ENCODE measurements at places on chromosomes 2 and 18.
A peak's percentile ranks its signal among the peaks of the same experiment; 100 is the strongest.

DNA sequence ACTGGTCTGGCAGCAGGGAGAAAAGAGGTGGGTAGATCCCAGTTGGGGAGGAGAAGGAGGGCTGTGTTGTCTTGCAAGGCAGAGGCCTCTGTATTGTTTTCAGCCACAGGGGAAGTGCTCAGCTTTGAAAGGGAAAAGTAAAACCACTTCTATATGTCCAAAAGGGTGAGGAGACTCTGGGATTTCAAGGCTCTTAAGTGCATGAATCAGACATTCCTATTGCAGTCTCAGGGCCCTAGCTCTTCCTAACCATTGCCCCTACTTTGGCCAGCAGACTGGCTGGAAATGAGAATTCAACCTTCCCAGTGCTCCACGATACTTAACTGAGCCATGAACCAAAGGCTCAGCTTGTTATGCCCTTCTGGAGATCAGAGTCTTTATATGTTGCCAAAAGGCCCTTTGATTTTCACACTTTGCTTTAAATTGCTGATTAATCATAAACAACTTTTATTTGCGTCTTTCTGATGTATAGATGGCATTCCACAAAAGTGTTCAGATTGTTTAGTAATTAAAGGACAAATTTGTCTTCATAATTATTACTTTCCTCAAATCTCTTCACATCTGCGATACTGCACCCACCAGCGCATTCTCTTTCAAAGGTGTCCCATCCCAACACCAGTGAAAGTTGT, 313.8 kb upstream of the MMADHC start:
- DNase-seq, result peak; percentile 18

DNA sequence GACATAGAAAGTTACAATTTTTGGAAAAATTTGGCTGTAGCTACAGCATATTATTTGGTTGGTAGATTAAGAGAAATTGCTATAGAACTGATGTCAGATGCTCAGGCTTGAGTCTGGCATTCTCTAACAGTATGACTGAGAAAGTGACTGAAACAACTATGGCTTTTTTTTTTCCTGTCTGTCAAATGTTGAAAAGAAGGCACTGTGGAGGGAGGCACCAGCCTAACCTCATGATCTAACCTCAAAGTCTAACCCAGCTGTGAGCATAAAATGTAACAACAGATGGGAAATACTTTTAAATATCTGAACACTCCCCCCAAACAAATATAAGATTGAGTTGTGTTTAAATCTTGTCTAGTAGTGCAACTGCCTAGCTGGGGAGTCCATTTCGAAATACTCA, 629.1 kb downstream of the LRP1B start:
- DNase-seq, result no peak

GRCh38 chr18:23405636-23406035, 47.5 kb upstream of the RIOK3 start:
- no peak for DNase-seq

DNA sequence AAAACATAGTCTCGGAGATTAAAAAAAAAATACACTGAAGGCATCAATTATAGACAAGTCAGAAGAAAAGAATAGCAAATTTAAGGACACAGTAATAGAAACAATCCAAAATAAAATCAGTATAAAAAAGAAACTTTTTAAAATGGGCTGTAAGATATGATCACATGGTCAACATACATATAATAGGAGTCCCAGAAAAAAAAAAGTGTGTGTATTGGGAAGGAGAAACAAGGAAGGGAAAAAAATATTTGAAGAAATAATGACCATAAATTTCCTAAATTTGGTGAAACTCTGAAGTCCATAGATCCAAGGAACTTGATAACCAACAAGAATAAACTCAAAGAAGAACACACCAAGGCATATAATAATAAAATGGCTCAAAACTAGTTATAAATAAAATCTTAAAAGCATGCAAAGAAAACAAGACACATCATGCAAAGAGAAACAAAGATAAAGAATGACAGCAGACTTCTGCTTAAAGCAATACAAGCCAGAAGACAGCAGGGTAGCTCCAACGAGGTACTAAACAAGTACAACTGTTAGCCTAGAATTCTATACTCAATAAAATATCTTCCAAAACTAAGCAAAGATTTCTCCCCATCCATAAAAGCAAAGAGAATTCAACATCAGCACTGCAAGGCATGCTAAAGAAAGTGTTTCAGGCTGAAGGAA, 115.1 kb downstream of the NBAS start:
- DNase-seq, result no peak

DNA sequence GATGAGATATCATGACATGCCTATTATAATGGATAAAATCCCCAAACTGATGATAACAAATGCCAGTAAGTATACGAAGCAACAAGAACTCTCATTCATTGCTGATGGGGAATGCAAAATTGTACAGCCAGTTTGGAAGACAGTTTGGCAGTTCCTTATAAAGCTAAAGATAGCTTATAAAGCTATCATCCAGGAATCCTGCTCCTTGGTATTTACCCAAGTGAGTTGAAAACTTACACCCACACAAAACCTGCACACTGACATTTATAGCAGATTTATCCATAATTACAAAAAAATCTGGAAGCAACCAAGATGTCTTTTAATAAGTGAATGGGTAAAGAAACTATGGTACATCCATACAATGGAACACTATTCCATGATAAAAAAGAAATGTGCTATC, 59.5 kb upstream of the FAM124B start:
- DNase-seq, result no peak

- peak; percentile 99 for DNase-seq
Observed at GRCh38 chr2:30293303-30293921, 62.1 kb downstream of the LBH start.

DNA sequence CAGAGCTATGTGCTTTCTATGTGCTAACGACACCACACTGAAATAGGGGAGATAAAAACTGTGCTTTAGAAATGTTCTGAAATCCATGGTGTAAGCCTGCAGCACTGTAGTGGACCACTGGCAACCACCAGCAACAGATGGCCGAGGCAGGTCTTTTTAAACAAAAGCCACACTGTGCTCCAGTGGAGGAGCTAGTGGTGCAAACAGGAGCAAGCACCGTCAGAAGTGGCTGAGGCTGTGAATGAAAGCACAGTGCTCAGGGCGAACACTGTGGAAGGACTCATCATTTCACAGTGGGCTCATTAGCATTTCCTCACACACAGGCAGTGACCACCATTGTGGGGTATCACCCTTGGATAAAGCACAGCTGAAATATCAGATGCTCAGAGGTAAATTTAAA, 22.9 kb upstream of the MTX2 start:
- no peak for DNase-seq

DNA sequence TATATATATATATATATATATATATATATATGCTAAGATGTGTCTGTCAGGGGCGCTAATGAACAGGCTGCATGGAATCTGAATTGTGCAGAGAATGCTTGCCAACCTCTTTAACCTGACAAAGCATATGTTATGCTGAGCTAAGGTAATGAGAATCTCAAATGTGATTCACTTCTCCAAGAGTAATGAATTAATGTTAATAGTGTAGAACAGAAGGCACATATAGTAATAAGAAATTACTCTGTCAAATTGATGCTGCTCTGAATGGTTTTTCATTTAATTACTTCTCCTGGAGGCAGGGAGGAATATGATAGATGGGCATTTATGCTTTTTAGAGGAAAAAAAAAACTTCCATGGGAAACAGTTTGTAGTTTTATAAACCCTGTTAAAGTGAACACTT, 35.4 kb downstream of the COX7A2L start:
- DNase-seq, result no peak

All from AG10803 (cell line).